WTC11 (cell line): ENCODE measurements at places on chromosomes 5 and 9.

GRCh38 chr5:157732596-157733262 is 1.5 kb downstream of the THG1L start:
- peaks cover 5% of the 10 kb centered on the region for H3K4me1 ChIP-seq
- peaks cover 44% of the 10 kb centered on the region for H3K36me3 ChIP-seq

- peak; percentile 55 for DNase-seq
- H3K27ac ChIP-seq = peak overlapping the region; percentile 82
- no peaks in the 10 kb centered on the region for H3K27me3 ChIP-seq
- no peak overlapping the region for H3K4me3 ChIP-seq
- H3K36me3 ChIP-seq = no peaks in the 10 kb centered on the region
These were observed 348.4 kb upstream of the FTMT start for GRCh38 chr5:121503111-121503840.

DNA sequence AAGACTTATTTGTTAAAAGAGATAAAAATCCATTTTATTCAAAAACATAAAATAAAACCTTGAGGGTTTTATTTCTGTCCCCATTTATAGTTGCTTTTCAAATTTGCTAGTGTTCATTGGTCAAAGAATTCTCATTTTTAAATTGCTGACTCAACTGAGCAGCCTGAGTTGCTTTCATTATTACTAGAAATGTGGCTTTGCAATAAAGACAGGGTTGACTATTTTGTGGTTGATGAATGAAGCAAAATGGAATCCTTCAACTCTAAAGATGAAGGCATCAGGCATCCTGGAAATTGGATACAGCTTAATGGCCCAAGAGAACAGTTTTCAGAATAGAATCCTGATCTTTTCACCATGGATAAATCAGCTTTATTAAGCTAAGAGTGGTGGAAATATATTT is 23.9 kb upstream of the PPP3R2 start:
- no peaks in the 10 kb centered on the region for H3K36me3 ChIP-seq
- no peaks in the 10 kb centered on the region for H3K4me1 ChIP-seq
- DNase-seq = no peak
- no peak overlapping the region for H3K4me3 ChIP-seq
- H3K27me3 ChIP-seq = no peaks in the 10 kb centered on the region

- no peaks in the 10 kb centered on the region for H3K36me3 ChIP-seq
- H3K4me3 ChIP-seq = no peak overlapping the region
- no peaks in the 10 kb centered on the region; the same call in 1 of the 2 replicates for H3K27me3 ChIP-seq
- H3K27ac ChIP-seq = no peak overlapping the region
- H3K4me1 ChIP-seq = peaks cover 3% of the 10 kb centered on the region; the same call in 1 of the 2 replicates
These were observed 173.1 kb downstream of the PLPPR1 start for GRCh38 chr9:101201630-101202029.

- no peaks in the 10 kb centered on the region for H3K36me3 ChIP-seq
- peak; percentile 76 for DNase-seq
- peaks cover 52% of the 10 kb centered on the region for H3K4me1 ChIP-seq
- peaks cover 97% of the 10 kb centered on the region for H3K27me3 ChIP-seq
- peak overlapping the region; percentile 69 for H3K4me3 ChIP-seq
- H3K27ac ChIP-seq = no peak overlapping the region
These were observed 3.5 kb upstream of the MSX2 start for GRCh38 chr5:174720612-174721529.

DNA sequence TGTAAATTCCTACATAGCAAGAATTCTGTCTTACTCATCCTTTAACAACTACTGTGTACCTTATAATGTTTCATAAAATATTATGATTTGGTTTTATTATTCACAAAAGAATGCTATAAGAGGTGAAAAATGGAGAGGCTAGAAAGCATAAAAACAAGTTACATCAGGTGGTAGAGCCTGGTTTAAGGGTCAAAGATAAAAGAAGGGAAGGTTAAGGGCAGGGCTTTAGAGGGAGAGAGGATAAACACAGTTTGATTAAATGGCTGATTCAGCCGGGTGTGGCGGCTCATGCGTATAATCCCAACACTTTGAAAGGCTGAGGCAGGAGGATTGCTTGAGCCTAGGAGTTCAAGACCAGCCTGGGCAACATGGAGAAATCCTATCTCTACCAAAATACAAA is 40.4 kb upstream of the HSPB3 start:
- no peaks in the 10 kb centered on the region for H3K27me3 ChIP-seq
- peaks cover 5% of the 10 kb centered on the region for H3K36me3 ChIP-seq
- H3K27ac ChIP-seq = no peak overlapping the region

- peaks cover 34% of the 10 kb centered on the region for H3K4me1 ChIP-seq
- H3K27me3 ChIP-seq = peaks cover 2% of the 10 kb centered on the region
- DNase-seq = no peak
- H3K27ac ChIP-seq = no peak overlapping the region
These were observed 1.6 kb downstream of the PLK2 start for GRCh38 chr5:58458141-58458742.

DNA sequence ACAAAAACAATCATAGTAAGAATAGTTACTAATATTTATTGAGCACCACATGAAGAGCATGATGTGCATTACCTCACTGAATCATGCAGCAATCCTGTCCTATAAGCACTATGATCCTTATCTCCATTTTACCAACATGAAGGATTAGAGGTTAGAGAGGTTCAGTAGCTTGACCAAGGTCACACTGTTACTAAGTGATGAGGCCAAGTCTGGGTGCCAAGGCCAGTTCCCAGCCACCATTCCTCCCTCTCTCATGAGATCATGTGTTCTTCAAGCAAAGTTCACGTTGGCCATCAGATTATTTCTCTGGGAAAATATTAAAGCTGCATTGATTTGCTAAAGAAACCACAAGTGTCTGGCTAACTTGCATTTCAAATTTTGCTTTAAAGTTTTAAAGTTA is 31.0 kb downstream of the PDE8B start:
- no peak overlapping the region for H3K27ac ChIP-seq
- H3K4me1 ChIP-seq = peaks cover 6% of the 10 kb centered on the region
- no peak for DNase-seq
- H3K4me3 ChIP-seq = no peak overlapping the region

DNA sequence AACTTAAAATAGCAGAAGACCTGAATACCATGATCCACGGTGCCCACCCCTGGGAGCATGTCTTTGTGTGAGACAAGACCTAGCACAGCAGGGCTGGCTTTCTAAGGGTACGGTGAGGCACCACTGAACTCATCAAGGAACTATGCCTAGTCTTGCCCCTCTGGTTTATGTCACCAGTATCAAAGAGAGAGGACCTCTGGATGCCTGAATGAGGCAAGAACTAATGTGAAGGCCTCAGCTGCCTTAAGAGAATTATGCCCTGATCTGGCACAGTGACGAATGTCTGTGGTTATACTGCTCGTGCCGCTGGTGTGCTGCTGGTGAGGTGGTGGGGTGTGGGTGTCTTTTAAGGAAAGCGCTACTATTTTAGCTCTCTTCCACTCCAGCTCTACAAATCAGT is 23.0 kb downstream of the NREP start:
- peak overlapping the region; percentile 82; the same call in 1 of the 2 replicates for H3K27ac ChIP-seq
- H3K4me1 ChIP-seq = peaks cover 38% of the 10 kb centered on the region
- DNase-seq = no peak

DNA sequence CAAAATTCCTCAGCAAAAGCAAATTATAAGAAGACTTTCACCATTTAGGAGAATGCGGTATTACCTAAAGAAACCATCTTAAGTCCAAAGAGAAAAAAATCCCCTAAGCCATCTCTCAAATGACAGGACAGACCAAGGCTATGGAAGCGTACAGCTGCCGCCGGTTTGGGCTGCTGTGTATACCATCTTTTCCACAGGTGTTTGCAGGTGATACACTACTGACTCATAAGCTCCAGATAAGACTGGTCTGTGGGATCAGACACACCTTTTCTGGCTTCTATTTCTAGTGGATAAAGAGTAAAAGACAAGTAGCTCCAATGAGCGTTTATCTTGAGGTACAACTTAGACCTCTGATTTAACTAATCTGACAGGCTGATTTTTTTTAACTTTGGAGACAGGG is 7.7 kb downstream of the CDKN2AIPNL start:
- no peaks in the 10 kb centered on the region for H3K4me1 ChIP-seq
- DNase-seq = no peak
- peaks cover 30% of the 10 kb centered on the region for H3K36me3 ChIP-seq
- no peak overlapping the region for H3K4me3 ChIP-seq
- H3K27me3 ChIP-seq = no peaks in the 10 kb centered on the region

- no peaks in the 10 kb centered on the region for H3K27me3 ChIP-seq
- no peaks in the 10 kb centered on the region for H3K4me1 ChIP-seq
- H3K36me3 ChIP-seq = no peaks in the 10 kb centered on the region
- H3K4me3 ChIP-seq = no peak overlapping the region
These were observed 103.0 kb downstream of the SPATA31D1 start for GRCh38 chr9:82091610-82092009.

DNA sequence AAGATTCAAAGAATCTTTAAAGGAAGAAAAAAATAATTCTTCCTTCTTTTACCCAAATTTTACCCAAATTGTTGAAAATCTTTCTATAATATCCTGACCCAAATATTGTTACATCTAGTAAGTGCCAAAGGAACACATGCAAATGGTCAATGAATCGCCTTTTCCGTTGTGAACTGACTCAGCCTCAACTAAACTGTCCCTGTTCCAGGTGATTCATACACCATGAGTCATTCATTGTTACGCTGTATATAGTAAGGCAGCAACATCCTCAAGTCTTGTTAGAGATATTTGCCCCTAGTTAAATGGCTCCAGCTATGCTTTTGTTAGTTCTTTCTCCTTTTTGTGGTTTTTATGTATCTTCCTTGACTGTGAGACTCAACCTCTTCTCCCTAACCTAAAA is 9.7 kb downstream of the PTGER4 start:
- no peaks in the 10 kb centered on the region for H3K4me1 ChIP-seq
- no peak overlapping the region for H3K27ac ChIP-seq
- H3K27me3 ChIP-seq = peaks cover 6% of the 10 kb centered on the region; the same call in 1 of the 2 replicates
- H3K4me3 ChIP-seq = no peak overlapping the region
- H3K36me3 ChIP-seq = peaks cover under 1% of the 10 kb centered on the region; the same call in 1 of the 2 replicates

GRCh38 chr5:28810751-28811136 is 1772.4 kb upstream of the CDH9 start:
- H3K27me3 ChIP-seq = no peaks in the 10 kb centered on the region
- H3K36me3 ChIP-seq = peaks cover 4% of the 10 kb centered on the region; the same call in 1 of the 2 replicates
- no peaks in the 10 kb centered on the region for H3K4me1 ChIP-seq
- H3K27ac ChIP-seq = no peak overlapping the region
- DNase-seq = no peak

GRCh38 chr5:179120951-179121666 is 60.9 kb downstream of the ZNF354C start:
- 0 out of 2 replicates have a peak, but pooled peaks cover 3% of the 10 kb centered on the region for H3K36me3 ChIP-seq
- no peak overlapping the region for H3K4me3 ChIP-seq
- no peak overlapping the region for H3K27ac ChIP-seq
- H3K27me3 ChIP-seq = no peaks in the 10 kb centered on the region; the same call in 1 of the 2 replicates
- DNase-seq = no peak

DNA sequence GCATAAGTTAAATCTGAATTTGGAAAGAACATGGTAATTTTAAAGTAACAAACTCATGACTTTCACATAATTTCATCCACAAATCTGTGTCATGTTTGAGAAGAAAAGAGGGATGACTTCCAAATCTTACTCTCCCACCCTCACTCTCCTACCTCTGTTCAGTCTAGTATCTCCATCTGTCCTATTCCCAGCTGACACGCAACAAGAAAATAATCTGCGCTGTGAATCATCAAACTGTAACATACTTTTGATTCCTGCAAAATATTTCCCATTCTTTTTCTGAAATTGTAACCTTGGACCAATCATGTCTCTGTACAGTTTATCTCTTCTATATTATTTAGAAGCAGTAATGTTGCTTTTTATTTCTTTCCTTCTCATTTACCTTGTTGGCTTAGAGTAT is 91.4 kb downstream of the SLC12A2 start:
- H3K4me1 ChIP-seq = no peaks in the 10 kb centered on the region
- no peak for DNase-seq
- H3K27me3 ChIP-seq = no peaks in the 10 kb centered on the region
- H3K36me3 ChIP-seq = peaks cover 6% of the 10 kb centered on the region

DNA sequence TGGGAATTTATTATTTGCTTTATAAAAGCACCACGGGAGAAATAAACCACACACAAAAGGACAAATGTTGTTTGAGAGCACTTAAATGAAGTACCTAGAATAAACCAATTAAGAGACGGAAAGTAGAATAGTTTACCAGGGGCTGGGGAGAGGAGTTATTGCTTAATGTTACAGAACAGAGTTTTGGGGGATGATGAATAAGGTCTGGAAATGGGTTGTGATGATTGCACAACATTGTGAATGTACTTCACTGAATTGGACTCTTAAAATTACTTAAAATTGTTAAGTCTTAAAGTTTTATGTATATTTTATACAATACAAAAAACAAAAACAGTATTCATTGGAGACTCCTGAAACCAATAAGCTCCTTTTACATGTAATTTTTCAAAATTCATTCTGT is 1.5 kb downstream of the ZBTB43 start:
- peaks cover 12% of the 10 kb centered on the region for H3K27me3 ChIP-seq
- H3K36me3 ChIP-seq = no peaks in the 10 kb centered on the region
- no peak overlapping the region for H3K27ac ChIP-seq
- peaks cover 13% of the 10 kb centered on the region for H3K4me1 ChIP-seq

DNA sequence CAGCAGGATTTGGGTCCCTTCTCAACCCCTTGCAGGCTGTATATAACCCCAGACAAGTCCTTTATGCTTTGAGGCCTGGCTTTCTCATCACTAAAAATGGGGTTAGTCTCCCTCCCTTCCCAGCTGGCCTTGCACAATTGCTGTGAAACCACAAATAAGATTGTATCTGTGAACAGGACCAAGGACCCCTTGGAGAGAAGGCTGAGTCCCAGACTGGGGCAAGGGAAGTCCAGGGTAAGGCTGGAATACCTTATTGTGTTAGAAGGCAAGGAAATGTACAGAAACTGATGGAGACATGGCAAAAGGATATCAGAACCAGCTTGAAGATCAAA is 11.4 kb downstream of the MACROH2A1 start:
- no peak for DNase-seq
- H3K4me3 ChIP-seq = no peak overlapping the region
- peaks cover 28% of the 10 kb centered on the region for H3K36me3 ChIP-seq
- no peaks in the 10 kb centered on the region for H3K27me3 ChIP-seq

DNA sequence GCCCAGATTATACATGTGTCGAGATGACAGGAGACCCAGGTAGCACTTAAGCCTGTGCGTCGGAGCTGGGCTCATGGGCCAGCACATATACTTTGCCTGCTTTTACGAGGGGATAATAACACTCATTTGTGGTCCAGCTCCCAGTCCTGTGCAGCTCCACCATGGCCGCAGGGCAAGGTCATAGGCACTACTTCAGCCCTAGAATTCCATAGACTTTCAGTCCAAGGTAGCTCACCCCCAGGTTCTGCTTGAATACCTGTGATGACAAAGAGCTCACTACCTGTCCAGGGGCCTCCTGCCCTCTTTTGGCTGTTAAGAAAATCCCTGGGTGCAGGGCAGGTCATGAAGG is 1.7 kb downstream of the CORO2A start:
- H3K4me3 ChIP-seq = peak overlapping the region; percentile 65
- H3K27me3 ChIP-seq = no peaks in the 10 kb centered on the region
- no peak for DNase-seq
- no peak overlapping the region for H3K27ac ChIP-seq
- no peaks in the 10 kb centered on the region for H3K36me3 ChIP-seq

- H3K27me3 ChIP-seq = no peaks in the 10 kb centered on the region
- H3K36me3 ChIP-seq = no peaks in the 10 kb centered on the region
- H3K4me3 ChIP-seq = no peak overlapping the region
These were observed 278.0 kb downstream of the NTRK2 start for GRCh38 chr9:84947412-84947972.

- peaks cover 9% of the 10 kb centered on the region; the same call in 1 of the 2 replicates for H3K4me1 ChIP-seq
- no peaks in the 10 kb centered on the region for H3K27me3 ChIP-seq
- peaks cover 2% of the 10 kb centered on the region; the same call in 1 of the 2 replicates for H3K36me3 ChIP-seq
- DNase-seq = no peak
These were observed 20.3 kb upstream of the PCDH1 start for GRCh38 chr5:141898448-141899049.

- peak overlapping the region; percentile 72 for H3K27ac ChIP-seq
- peak overlapping the region; percentile 94 for H3K4me3 ChIP-seq
- peak; percentile 75 for DNase-seq
- H3K27me3 ChIP-seq = peaks cover 9% of the 10 kb centered on the region
- H3K36me3 ChIP-seq = peaks cover under 1% of the 10 kb centered on the region
- peaks cover 44% of the 10 kb centered on the region for H3K4me1 ChIP-seq
These were observed 4.1 kb upstream of the RGMB start for GRCh38 chr5:98769210-98769958.
